ENCODE measurements at places on chromosomes 7 and 10.

DNA sequence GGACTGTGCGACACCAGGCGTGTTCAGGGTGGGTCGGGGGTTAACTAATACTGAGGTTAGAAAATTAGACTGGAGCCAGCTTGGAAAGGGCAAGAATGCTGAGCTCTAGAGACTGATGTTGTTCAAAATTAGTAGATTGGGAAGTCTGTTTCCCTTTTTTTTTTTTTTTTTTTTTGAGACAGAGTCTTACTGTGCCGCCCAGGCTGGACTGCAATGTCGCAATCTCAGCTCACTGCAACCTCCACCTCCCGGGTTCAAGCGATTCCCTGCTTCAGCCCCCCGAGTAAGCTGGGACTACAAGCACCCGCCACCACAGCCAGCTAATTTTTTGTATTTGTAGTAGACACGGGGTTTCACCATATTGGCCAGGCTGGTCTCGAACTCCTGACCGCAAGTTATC lies 2.7 kb upstream of the CPVL start:
- DNase-seq, result no peak

GRCh38 chr10:98080494-98080893 lies 50.1 kb upstream of the CRTAC1 start:
- DNase-seq, result no peak

DNA sequence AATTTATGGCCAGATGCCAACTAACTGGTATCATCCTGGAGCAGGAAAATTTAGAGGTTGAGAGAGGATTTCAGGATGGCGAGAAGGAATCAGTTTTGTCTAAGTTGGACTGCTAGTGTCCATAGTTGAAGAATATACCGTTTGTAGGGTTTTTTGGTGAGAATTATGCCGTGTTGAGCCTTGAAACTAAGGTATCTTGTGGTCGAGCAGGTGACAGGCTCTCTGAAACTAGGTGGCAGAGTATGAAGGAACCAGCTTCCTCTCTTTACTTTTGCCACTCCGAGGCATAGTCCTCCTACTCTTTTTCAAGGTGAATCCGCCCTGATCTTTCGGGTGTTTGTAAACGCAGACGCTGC lies 9.7 kb downstream of the MDFIC start:
- DNase-seq, result no peak

DNA sequence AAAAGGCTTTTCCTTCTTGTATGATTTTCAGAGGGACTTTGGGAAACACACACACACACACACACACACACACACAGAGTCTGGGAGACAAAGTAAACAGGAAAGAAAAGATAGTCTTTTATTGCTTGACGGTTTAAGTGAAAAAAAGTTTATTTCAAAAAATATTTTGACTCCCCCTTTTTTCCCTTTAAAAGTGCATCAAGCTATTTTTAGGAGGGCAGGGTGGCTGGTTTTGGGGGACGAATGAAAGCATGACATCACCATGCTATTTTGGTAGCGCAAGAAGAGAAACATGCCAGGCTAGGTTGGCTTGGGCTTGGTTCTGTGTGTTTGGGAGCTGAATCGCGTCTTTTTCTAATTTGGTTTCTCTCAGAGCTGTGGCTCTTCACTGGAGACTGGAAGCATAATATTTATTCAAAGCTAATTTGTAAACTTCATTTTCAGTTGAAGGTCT lies 129.2 kb downstream of the BAMBI start:
- no peak for DNase-seq

- DNase-seq, result no peak
These were observed 301.3 kb downstream of the RNLS start for GRCh38 chr10:88281592-88282347.

GRCh38 chr10:86311906-86312305 lies 54.7 kb downstream of the GRID1 start:
- no peak for DNase-seq

GRCh38 chr7:30005464-30005863 lies 15.9 kb upstream of the SCRN1 start:
- no peak for DNase-seq

GRCh38 chr10:71999360-72000072 lies 35.3 kb downstream of the CHST3 start:
- no peak for DNase-seq

DNA sequence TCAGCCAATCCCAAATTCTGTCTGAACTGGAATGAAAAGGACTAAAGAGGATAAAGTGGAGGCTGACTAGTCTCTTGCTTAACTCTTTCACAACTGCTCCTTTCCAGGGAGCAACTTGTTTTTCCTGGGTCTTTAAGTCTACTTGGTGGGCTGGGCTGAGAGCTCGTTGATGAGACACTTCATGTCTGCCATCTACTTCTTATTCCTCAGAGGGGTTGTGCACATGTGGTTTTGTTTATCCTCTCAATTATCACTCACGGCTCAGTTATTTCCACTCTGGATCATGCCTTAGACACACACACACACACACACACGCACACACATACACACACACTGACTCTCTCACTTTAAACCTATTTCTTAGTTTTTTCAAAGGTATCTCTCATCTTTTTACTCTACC lies 298.6 kb upstream of the MTPN start:
- no peak for DNase-seq

GRCh38 chr7:12391922-12392615 lies 11.6 kb downstream of the VWDE start:
- DNase-seq, result no peak

GRCh38 chr7:24963218-24963617 lies 16.8 kb downstream of the OSBPL3 start:
- peak; percentile 25 for DNase-seq

DNA sequence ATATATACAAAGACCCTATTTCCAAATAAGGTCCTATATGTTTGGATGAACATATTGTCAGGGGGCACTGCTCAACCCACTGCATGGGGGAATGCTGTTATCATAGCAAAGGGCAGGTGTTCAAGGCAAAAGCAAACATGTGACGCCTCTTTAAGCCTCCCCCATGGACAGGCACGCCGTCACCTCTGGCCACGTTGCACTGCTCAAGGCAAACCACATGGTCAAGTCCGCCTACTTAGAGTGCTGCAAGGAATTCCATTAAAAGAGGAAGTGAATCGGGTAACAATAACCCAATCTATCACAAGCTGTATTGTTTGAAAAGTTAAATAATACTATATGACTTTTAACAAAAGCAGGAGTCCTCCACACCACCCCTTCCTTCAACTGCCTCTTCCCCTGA lies 8.8 kb upstream of the CALD1 start:
- no peak for DNase-seq

GRCh38 chr10:85547460-85548023 lies 819.1 kb downstream of the GRID1 start:
- no peak for DNase-seq

GRCh38 chr10:120221873-120222485 lies 235.0 kb upstream of the PLPP4 start:
- peak; percentile 14 for DNase-seq

DNA sequence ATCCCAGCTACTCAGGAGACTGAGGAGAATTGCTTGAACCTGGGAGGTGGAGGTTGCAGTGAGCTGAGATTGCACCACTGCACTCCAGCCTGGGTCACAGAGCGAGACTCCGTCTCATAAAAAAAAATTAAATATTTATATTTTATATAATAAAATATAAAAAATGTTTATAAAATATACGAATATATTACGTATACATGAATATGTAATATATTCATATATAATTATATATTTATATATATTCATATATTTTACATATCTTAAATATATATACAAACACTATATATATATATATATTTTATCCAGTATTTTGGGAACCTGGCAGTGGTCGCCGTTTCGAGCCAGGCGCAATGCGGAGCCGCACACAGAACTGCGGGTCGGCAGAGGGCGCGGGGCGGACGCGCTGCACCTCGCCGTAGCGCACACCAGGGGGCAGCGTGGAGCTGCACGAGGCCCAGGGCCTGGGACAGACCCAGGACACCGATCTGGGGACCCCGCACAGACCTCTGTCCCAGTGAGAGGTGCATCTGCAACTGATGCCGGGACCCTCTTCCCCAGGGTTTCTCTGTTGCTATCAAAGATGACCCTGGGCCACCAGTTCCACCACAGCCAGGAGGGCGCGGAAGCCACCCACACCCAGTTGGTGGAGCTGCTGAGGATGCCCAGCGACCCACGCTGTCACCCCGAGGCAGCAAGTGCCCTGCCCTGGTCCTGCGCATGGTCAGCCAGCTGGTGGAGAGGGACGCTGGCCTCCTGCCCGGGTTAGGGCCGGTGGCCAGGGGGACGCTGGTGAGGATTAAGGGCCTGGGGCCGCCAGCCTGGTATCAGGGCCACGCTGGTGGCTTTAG lies 22.7 kb downstream of the AP5Z1 start:
- DNase-seq, result peak; percentile 81

- DNase-seq, result no peak
These were observed 2.4 kb downstream of the MIOS start for GRCh38 chr7:7569081-7569527.

DNA sequence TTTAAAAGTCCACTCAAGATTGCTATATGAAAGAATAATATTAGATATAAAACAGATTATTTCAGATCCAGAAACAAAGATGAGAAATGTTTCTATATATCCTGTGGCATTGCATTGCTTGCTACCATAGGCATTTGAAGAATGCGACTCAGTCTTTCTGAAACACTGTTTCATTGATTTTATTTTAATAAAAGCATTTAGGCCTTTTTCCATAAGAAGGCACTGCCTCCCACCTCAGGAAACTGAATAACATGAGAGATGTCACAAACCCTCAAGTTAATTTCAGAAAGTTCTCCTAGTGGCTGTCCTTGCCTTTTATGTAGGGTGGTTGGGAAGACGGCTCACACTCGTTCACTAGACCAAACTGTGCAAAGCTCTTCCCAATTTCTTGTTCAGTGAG lies 23.3 kb downstream of the PRPS1L1 start:
- DNase-seq, result no peak

- no peak for DNase-seq
These were observed 3.0 kb downstream of the AFAP1L2 start for GRCh38 chr10:114401195-114401791.

DNA sequence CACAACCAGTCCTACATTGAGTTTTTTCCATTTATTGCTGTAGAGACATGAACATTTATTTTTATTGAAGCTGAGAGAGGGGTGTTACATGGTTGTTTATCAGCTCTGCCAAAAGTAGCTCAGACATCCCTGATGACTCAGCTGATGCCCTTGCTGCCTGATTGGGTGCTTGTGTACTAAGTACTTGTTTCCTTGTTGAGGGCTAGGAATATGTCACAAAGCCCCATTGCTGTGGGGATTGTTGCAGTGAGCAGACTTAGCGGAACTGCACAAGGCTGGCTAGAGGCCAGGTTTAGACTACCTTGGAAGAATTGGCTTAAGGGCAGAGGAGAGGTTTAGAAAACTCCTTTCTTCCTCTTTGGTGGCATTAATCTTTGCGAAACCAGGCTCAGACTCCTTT lies 110.6 kb downstream of the AUTS2 start:
- no peak for DNase-seq

DNA sequence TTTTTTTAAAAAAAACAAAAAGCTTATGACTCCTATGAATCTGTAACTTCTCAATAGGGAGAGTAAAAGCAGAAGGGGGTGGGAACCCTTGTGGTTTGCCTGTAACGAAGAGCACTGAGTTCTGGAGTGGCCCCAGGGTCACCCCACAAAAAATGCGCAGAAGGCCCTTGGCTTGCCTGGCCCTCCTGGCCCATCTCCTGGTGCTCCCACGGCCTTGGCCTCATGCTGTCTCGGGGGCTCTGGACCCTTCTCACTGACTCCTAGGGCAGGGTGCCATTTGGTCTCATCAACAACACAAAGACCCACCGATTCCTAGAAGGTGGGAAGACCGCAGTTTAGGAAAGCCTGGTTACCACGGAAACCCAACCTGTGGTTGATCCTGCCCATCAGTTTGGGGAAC lies 40.8 kb downstream of the ZNF467 start:
- DNase-seq, result no peak

DNA sequence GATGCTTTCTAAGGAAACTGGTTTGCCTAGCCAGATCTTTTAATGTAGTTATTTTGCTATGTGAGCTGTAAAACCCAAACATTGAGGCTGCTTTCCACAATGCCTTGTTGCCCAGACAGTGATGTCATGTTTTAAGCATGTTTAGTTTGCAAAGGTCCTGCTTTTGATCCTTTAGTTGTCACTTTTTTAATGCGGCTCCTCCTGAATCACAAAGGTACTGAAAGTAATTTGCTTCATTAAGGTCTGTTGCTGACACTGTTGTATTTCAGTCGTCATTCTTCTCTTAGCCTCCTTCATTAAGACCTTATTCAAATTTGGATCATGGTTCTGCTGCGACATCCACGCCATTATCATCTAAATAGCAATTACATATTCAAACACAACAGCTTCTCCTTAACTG lies 10.6 kb downstream of the RPA3 start:
- no peak for DNase-seq
